Activated gamma-delta T cell treated with anti-CD3 and anti-CD28 coated beads, Interleukin-2, amount 50 U/mL, for 16 hours (primary cell): ENCODE measurements at places on chromosomes 11 and 22.

DNA sequence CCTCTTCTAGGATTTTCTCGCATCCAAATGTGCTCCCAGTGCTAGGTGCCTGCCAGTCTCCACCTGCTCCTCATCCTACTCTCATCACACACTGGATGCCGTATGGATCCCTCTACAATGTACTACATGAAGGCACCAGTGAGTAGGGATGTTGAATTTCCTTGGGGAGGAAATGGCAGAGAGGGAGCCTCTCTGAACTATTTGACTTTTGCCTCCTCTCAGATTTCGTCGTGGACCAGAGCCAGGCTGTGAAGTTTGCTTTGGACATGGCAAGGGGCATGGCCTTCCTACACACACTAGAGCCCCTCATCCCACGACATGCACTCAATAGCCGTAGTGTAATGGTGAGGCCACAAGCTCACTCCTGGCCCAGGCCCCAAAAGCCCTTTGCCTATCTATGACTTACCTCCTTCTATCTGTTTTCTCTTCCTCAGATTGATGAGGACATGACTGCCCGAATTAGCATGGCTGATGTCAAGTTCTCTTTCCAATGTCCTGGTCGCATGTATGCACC lies 2.5 kb downstream of the TAF10 start:
- DNase-seq, result no peak

DNA sequence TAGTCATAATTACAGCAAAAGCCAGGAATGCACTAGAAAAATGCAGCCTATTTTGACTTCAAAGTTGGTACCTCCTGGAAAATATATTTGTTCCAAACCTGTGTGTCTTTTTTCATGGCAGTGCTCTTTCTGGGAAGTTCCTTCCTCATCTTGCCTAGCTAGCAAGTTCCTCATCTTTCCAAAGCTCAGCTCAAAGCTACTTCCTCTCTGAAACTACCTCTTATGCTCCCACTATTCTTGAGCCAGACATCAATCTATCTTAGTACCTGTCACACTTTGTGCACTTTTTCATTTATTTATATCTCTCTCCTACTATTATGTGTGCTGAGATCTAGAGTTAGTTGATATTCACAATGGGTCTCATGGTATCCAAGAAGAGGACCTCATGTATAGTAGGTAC lies 191.6 kb upstream of the CCDC90B start:
- no peak for DNase-seq

DNA sequence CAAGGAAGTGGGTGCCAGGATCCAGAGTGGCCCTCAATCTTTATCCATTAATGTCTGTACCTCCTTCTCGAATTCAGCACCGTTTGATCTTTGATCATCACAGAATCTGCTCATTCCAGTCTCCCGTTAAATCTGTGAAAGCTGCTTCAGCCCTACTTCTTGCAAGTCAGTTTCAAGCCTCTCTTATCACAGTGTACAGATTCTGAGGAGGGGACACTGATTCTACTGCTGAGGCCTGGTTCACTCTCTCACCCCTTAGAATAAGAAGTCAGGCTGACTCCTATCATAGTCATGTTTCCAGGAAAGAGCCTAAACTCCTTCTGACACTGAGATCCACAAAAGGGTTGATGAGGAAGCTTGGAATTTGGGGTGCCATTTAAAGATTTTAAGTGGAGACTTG lies 39.0 kb downstream of the MAML2 start:
- no peak for DNase-seq

DNA sequence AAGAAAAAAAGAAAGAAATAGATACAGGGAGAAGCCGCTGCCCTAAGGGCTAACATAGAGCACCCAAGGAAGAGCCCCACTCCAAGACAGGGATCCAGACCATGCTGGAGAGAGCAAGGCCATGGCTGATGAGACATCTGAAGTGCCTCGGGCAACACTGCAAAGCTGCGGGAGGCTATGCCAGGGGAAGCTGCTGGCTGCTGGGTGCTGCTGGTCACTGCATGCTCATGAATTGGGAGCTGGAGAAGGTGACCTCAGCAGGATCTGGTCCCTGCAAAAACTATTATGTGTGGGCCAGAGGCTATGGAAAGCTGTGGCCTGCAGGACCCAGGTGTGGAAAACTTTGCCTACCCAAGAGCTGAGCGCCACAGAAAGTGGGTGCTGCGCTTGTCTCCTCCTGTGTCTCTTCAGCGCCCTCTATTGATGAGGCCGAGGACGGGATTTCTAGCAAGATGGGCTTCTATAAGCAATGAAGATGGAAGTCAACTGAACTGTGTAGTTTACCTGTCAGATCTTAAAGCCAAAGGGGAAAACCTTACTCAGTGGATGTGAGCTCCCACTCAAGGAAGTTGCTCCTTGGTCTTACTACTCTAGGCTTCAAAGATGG lies 17.3 kb upstream of the SLC29A2 start:
- peak; percentile 41 for DNase-seq

GRCh38 chr22:28896611-28897010 lies 13.2 kb downstream of the ZNRF3 start:
- DNase-seq, result no peak

DNA sequence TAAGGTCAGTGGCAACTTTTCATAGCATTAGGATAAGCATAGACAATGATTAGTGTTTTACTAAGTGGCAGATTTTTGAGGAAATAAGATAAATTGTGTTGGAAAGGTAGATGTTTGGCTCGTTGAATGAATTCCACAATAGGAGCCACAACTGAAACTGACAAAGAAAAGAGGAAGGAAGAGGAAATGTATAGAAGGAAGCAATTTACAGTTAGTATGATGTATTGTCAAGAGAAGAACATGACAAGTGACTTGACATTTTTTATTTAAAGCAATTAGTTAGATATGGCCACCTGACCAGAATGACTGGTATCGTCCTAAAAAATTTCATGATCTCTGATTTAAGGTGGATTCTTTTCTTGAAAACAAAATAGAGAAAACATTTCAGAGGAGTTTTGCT lies 3.1 kb upstream of the RAG2 start:
- no peak for DNase-seq

DNA sequence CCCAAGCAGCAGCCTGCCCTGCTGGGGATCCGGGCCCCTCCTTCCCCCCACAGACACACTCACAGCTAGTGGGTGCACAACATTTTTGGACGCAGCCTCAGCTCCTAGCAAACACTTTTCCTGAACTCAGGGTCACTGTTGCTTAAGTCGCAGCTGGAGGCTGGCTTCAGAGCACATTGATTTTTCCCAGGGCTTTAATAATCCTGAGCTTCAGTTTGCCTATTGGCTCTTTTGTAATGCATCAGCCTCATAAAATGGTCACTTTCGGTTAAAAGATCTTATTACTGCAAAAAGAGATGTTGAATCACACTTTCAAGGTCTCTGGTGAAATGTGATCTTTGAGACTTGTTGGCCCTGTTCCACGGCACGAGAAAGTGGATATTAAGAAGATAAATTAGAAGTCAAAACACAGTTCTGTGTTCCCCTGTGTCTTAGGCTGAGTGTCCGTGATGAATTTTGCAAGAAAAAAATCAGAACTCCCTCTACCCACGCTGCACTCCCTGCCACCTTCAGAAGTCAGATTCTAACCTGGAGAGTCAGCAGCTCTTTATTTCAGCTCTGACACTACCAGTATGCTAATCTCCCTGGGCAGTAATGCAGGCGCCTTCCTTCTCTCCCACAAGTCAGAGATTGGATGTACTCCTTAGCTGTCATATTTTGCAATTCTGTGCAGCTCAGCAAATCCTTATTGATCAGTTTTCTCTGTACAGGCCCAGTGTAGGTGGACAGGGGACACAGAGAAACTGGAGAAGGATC lies 158.2 kb upstream of the E2F8 start:
- DNase-seq, result no peak

DNA sequence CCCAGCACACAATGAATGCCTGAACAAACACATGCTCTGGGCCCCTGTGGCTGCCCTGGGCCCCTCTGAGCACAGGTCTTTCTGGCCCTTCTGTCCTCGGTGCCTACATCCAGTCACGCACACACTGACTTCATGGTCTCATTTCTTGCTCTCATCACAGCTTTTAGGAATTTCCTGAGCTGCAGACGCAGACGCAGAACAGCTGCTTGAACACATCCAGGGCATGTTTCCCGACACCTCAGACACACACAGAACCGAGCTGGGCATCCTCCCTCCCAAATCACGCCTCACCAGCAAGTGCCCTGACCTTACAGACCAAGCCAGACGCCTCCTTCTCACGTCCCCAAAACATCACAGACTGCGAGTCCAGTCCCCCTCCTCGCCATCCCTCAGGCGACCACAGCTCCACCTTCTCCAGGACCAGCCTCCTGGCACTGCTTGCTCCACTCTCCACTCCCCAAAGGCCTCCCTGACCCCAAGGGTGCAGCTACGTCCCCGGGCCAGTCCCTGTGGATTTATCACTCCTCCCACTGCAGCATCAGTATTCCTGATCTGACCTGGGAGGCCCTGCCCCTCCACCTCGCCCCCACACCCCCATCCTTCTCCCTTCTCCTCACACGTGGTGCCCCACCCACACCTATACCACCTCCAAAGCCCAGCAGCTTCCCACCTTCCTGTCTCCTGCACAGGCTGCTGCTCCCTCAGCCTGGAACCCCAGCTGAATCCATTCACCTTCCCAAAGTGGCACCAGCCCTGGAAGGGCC lies 12.9 kb downstream of the SIRT3 start:
- DNase-seq, result no peak

DNA sequence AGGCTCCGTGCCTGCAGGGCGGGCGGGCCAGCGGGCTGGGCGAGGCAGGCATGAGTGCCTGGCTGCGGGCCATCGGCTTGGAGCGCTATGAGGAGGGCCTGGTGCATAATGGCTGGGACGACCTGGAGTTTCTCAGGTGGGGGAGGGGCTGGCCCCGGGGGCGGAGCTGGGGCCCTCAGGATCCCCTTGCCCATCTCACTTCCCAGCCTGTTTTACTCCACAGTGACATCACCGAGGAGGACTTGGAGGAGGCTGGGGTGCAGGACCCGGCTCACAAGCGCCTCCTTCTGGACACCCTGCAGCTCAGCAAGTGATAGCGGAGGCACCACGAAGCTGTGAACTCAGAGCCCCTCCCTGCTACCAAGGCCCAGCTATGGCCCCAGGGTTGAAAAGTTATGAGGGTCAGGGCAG lies 5.9 kb downstream of the PHOX2A start:
- DNase-seq, result no peak

DNA sequence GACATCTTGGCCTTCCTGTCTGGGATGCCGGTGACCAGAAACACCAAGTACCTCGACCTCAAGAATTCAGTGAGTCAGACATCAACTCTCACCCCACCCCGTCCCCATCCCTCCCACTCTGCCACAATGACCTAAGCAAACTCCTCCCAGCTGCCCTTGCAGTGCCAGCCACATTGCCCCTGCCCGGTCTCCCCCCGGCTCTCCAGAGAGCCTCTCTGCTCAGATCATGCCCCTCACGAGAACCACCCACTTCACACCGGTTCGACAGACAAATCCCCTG lies 23.6 kb upstream of the MYRF start:
- DNase-seq, result no peak

GRCh38 chr11:131693756-131694155 lies 323.3 kb downstream of the NTM start:
- DNase-seq, result no peak

GRCh38 chr11:64582885-64583284 lies 8.1 kb upstream of the SLC22A12 start:
- no peak for DNase-seq

DNA sequence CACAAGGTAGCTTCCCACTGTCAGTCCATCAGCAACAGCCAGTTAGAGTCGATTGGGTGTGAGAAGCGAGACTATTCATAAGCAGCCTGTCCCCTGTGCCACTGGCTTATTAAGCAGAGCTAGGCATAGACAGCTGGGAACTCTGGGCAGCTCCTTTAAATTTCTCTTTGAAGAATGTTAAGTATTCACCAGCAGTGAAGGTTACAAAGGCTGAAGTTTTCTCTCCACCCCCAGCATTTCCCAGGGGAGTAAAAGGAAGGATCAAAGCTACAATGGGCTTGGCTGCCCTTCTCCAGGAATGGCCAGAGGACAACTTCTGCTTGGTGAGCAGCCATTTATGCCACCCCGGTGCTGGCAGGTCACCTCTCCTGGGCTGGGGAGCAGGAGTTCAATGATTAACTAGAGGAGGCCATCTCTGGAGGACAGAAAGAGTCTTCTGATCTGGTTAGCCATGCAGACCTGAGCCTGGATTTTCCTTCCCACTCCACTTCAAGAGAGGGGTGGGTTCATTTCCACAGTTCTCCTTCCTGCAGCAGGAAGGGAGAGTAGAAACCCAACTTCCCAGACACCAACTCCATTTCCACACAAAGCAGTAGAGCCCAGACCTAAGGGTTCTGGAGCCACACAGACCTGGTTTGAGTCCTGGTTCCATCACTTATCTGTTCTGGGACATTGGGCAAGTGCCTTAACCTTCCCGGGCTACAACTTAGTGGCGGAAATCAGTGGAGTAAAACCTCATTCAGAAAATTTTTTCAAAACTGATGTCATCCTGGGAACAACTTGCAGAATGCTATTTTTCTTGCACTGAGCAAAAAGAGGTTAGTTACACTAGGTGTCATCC lies 22.6 kb downstream of the POU2AF3 start:
- DNase-seq, result no peak

GRCh38 chr22:20779818-20780158 lies 5.9 kb downstream of the SERPIND1 start:
- DNase-seq, result no peak

GRCh38 chr22:48403521-48404403 lies 1423.9 kb downstream of the BRD1 start:
- no peak for DNase-seq

DNA sequence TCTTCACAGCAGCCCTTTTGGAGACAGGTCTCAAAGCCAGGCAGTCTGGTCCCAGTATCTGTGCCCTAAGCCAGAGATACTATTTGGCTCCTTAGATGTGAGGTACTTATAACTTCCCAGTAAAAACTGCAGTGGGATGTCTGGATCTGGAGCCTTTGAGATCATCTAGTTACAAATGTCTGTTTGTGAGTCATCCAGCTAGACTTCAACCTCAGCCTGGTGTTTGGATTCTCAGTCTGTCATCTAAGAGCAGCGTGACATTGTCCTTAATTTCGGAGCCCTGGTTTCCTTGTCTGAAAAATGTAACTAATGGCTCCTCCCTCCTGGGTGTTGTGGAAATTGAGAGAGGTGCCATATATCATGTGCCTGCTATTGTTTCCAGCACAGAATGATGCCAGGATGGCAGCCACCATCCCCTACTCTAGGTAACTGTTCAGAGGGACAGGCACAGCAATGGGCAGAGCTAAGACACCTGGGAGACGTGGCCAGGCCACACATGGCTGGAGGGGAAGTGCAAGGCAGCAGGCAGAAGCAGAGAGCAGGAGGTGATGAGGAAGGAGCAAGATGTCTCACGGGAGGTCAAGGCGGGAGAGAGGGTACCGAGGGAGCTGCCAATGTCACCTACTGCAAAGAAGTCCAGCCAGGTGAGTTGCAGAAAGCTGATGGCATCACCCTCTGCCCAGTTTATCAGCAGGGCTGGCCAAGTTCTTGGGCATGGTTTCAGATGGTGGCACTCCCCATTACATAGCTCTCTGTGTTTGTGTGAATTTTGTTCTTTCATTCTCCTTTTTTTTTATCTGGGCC lies 20.6 kb upstream of the ST3GAL4 start:
- DNase-seq, result no peak
